ENCODE measurements at places on chromosomes 12 and 14. TPM values are rescaled to one million over a fixed set of nuclear protein-coding genes. Genes with fewer than 3 reads are reported as not detected.

- no peak for DNase-seq
These were observed 33.1 kb downstream of the CD9 start for GRCh38 chr12:6233121-6233971.

DNA sequence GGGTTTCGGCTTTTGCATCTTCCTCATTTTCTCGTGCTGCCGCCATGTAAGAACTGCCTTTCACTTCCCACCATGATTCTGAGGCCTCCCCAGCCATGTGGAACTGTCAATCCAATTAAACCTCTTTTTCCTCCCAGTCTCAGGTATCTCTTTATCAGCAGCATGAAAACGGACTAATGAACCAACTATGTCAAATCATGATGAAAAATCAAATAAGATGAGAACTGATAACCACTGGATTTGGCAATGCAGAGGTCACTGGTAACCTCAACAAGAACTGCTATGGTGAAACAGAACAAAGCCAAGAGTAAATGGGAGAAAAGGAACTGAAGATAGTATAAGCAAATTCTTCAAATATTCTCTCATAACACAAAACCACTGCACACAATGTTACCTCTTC, 6.0 kb downstream of the EML5 start:
- DNase-seq = no peak

DNA sequence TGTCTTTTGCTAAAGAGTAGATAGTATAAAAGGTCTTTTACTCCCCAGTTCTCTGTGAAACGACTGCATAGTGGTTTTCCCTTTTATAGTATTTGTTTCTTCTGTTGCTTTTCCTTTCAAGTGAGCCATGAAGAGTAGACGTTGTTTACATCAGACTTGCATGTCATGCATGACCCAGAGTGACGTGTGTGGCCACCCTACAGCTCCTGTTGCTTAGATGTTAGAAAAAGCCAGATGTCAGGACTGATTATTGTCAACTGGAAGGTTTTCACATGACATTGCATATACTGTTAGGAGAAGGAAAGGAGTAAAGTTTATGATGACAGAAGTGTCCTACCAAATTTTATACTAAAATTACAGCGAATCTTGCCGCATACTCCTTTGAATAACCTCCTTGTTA, 1.3 kb upstream of the RD3L start:
- no peak for DNase-seq

Gene NXPH4
- total RNA-seq = 0.44 TPM

- no peak for DNase-seq
These were observed 334.3 kb upstream of the OR4E1 start for GRCh38 chr14:22007784-22008412.

DNA sequence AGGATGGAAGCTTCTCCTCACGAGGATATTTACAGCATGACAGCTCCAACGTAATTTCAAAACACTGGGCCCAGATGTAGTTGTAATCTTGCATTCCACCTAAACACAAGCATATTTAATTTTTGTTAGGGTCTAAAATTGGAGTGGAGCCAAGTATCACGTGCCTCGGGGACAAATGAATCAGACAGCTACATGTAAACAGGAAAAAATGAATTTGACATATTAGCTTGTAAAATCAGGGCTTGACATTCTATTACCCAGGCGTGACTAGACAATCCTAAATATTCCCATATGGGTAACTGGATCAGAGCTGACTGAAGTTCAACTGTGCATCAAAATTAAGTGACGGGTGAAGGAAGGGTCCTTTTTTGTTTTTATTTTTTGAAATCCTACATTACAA, 59.0 kb downstream of the MDM2 start:
- no peak for DNase-seq

- DNase-seq = no peak
These were observed 30.4 kb downstream of the ARMH4 start for GRCh38 chr14:58121530-58122186.

DNA sequence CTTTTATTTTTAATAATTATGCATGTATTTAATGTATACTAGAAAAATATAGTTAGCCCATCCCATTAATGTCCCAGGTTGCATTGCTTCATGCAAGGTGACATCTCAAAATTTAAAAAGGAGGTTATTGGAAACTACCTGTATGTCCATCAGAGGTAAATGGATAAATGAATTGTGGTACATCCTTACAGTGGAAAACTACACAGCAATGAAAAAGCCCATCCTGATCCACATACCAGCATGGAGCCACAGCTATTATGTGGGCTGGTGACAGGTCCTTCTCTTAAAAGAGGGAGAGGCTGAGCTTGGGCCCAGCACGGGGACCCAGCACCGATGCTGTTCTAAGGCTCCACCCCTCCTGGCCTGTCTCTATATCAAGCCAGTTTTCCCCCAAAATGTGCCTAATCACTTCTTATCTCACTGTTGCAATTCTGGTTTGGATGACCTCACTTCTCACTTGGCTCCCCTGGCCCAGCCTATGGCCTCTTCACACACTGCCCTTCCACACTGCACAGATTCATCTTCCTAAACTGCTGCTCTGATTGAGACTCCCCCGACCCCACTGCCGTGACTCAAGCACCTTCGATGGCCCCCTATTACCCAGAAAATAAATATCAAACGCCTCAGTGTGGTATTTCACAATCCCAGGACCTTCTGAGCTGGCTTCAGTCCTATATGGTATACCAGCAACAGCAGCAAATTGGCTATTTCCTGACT, 97.1 kb upstream of the NCOR2 start:
- DNase-seq = no peak

Gene TMEM132C
- total RNA-seq = 1.8 TPM

DNA sequence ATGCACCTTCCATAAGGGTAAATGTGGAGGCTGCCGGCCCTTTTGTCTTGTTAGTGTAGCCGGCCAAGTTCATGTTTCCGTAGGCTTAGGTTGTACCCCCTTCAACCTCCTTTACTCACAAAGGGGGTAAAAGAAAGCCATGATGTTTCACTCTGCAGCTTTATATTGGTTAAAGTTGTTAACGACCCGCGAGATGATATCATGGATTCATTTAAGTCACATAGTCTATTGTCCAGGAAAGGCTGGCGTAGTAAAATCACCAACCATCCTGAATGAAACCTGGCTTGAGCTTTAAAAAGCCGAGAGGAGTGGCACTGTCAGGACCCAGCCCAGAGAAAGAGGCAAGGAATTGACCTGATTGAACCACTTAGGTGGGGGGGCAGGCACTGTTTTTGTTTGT, 1.3 kb downstream of the UNG start:
- DNase-seq = no peak

- DNase-seq = no peak
These were observed 32.0 kb downstream of the SSH1 start for GRCh38 chr12:108825201-108825950.

GRCh38 chr12:94074980-94075629, 73.3 kb upstream of the PLXNC1 start:
- DNase-seq = peak; percentile 76

DNA sequence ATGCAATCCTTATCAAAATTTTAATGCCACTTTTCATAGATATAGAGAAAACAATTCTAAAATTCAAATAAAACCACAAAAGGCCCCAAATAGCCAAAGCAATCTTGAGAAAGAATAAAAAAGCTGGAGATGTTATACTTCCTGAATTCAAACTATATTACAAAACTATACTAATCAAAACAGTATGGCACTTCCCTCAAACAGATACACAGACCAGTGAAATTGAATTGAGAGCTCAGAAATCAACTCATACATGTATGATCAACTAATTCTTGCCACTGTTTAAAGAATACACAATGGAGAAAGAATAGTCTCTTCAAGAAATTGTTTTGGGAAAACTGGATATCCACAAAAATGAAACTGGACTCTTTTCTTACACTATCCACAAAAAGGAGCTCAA, 55.4 kb downstream of the FOXG1 start:
- no peak for DNase-seq

Gene CRACR2A
- total RNA-seq = 7.6 TPM

DNA sequence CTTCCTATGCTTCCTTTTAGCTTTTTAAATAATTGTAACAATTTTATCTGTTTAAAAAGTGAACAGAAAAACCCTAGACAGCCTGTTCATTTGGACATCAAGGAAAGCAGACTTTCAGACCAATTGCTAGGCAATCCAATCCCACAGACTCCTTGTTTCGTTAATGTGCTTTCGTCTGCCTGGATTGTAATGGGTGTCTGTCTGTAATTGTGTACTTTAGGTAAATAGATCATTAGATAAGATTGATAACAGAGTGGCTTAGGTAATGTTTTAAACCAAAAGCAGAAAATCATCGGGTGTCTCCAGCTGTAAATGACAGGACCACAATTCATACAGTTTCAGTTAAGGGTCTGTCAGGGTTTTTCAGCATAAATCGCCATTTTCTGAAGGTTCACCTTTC, 19.6 kb downstream of the CCDC60 start:
- DNase-seq = no peak

GRCh38 chr14:59130462-59130861, 58.0 kb upstream of the DAAM1 start:
- no peak for DNase-seq

Gene KRT75
- total RNA-seq = not detected

DNA sequence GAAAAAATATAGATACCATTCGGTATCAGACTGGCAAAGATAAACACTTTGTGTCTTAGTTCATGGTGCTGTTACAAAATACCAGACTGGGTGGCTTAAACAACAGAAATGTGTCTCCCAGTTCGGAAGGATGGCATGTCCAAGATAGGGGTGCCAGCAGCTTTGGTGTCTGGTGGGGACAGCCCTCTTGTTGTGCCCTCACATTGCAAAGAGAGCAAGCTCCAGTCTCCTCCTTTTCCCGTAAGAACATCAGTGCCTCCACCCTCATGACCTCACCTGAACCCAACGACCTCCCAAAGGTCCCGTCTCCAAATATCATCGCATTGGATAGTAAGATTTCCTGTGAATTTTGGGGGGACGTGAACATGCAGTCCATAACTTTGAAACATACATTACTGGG, 12.4 kb downstream of the ZBTB42 start:
- DNase-seq = no peak

Gene CHGA
- total RNA-seq = not detected

Gene RERG
- 4.5 TPM for total RNA-seq

- no peak for DNase-seq
These were observed 89.2 kb downstream of the KCNK10 start for GRCh38 chr14:88233915-88234314.

- no peak for DNase-seq
These were observed 10.4 kb downstream of the NGB start for GRCh38 chr14:77260631-77261030.

- no peak for DNase-seq
These were observed 926.7 kb downstream of the DIO2 start for GRCh38 chr14:79284621-79285020.

GRCh38 chr12:52581481-52581880, 7.8 kb upstream of the KRT74 start:
- DNase-seq = no peak

DNA sequence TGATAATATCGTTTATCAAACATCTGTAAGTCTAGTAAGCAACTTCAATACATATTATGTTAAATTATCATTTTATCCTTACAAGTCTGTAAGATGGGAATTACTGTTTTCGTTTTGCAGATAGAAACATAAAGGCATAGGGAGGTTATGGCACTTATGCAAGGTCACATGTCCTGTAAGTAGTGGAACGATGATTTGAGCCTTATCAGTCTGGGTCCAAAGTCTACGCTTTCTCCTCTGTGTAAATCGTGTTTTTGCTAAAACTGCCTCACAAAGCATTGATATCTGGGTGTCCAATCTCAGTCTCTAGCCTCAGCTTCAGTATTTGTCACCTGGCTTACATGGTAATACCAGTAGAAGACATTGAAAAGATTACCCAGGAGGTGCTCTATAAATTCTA, 174.9 kb upstream of the RASSF8 start:
- DNase-seq = no peak

- DNase-seq = no peak
These were observed 179.7 kb downstream of the SLC6A15 start for GRCh38 chr12:84732828-84733340.

DNA sequence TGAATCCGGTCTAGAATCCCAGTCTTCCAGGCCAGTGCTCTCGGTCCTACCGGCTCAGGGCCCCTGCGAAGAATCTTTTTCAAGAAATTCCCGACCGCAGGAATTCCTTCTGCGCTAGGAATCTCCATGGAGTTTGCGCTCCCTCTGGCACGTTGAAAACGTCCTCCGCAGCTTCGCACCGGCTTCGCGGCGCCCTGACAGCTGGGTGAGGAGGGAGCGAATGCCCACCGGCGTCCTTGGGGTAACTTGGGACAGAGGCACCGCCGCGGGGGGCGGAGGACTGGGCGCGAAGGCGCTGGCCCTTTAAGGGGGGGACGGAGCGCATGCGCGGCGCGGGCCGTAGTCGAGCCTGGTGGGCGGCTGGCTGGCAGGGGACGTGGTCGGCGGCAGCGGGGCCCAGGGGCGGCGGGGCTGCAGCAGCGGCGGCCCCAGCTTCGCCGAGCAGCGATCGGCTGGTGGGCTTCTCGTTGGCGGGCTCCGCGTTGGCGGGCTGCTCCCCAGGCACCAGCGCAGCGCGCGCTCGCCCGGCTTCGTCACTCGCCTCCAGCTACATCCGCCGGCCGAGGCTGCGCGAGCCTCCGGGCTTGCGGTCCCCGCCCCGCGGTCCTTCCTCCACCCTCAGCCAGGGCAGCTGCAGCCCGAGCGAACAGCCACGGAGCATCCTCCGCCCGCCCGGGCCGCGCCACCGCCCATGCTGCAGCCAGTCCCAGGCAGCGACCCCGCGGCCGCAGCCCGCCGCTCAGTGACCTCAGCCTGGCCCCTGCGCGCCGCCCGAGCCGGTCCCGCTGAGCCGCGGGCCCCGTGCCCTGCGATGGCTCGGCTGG, at the start of gene VASH1:
Gene VASH1 (plus strand): TSS at position 333 of the 824 bp plus-strand sequence. CDS start 1,354 bp downstream, outside the sequence.
- DNase-seq = peak; percentile 82

GRCh38 chr12:102958830-102959176, 1.3 kb downstream of the ASCL1 start:
- DNase-seq = no peak

Gene ADAM21
- total RNA-seq = 0.38 TPM

Gene KRT6A
- total RNA-seq = not detected

GRCh38 chr12:121167232-121167820, 34.6 kb downstream of the P2RX7 start:
- DNase-seq = no peak
